Activated naive CD4-positive, alpha-beta T cell treated with anti-CD3 and anti-CD28 coated beads for 36 hours (primary cell): ENCODE measurements at places on chromosomes 2 and 18.

GRCh38 chr2:240300840-240301239 lies 134.6 kb upstream of the GPC1 start:
- H3K27me3 ChIP-seq = peaks cover 2% of the 10 kb centered on the region
- no peaks in the 10 kb centered on the region for H3K36me3 ChIP-seq
- H3K4me3 ChIP-seq = no peak overlapping the region
- no peak for DNase-seq

DNA sequence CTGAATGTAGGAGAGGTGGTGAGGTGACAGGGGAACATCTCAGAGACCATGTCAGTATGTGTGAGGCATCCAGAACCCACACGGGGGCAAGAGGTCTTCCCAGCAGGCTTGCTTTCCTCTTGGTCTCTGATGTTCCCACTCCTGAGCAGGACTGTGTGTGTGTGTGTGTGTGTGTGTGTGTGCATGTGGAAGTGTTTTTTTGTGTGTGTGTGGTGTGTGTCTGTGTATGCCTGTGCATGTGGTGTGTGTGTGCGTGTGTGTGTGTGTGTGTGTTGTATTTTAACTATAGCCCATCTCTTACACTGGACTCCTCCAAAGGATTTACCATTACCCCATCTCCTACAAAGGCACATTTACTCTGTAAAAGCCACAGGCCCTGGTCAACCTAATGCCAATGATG lies 40.4 kb downstream of the SLC4A5 start:
- no peak overlapping the region for H3K27ac ChIP-seq
- H3K4me1 ChIP-seq = peaks cover 7% of the 10 kb centered on the region
- peaks cover 19% of the 10 kb centered on the region for H3K36me3 ChIP-seq
- H3K4me3 ChIP-seq = no peak overlapping the region
- H3K27me3 ChIP-seq = no peaks in the 10 kb centered on the region
- no peak for DNase-seq

- no peaks in the 10 kb centered on the region for H3K4me1 ChIP-seq
- no peaks in the 10 kb centered on the region for H3K27me3 ChIP-seq
- H3K36me3 ChIP-seq = peaks cover 4% of the 10 kb centered on the region
These were observed 878.3 kb upstream of the ID2 start for GRCh38 chr2:7803515-7803914.

DNA sequence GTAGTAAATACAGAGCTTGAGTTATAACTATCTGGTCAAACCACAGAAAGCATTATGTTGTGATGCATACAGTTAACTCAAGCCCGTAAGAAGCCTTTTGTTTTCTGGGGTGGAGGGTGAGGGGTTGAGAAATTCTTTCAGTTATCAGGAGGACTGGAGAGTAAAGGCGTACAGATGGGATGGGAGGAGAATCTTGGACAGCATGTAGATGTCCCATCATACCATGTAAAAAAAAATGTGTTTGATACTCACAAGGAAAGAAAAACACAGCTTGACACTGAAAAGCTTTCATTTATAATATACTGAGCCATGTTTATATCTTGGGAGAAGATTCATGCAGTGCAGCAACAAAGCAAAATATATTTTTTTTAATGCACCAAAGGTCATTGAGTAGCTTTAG lies 12.4 kb downstream of the CCBE1 start:
- H3K36me3 ChIP-seq = no peaks in the 10 kb centered on the region
- H3K27ac ChIP-seq = no peak overlapping the region
- H3K4me1 ChIP-seq = no peaks in the 10 kb centered on the region
- no peak for DNase-seq
- no peak overlapping the region for H3K4me3 ChIP-seq
- H3K27me3 ChIP-seq = peaks cover 8% of the 10 kb centered on the region

- peaks cover 10% of the 10 kb centered on the region for H3K4me1 ChIP-seq
- DNase-seq = no peak
- no peaks in the 10 kb centered on the region for H3K27me3 ChIP-seq
- H3K36me3 ChIP-seq = peaks cover 43% of the 10 kb centered on the region
- H3K4me3 ChIP-seq = no peak overlapping the region
- no peak overlapping the region for H3K27ac ChIP-seq
These were observed 33.8 kb downstream of the UBXN4 start for GRCh38 chr2:135775420-135775819.
